A549 treated with CpdA at 1 μM for 4 hours (cell line): ENCODE measurements at places on chromosomes 16 and 17. TPM values are rescaled to one million over a fixed set of nuclear protein-coding genes. Genes with fewer than 3 reads are reported as not detected.

The CRYBA1 gene
- total RNA-seq: not detected in 5 replicates

The MEFV gene
- total RNA-seq: not detected in 5 replicates

The TNFRSF13B gene
- not detected in 5 replicates for total RNA-seq

The CWC25 gene
- total RNA-seq: 20.2 to 29.9 TPM (median 22.8 TPM) in 5 replicates

The LMF1 gene
- 8.6 to 11.9 TPM (median 9.0 TPM) in 5 replicates for total RNA-seq

The NECAB2 gene
- 2.1 to 4.5 TPM (median 2.9 TPM) in 5 replicates for total RNA-seq

The AXIN2 gene
- total RNA-seq: 0.81 to 1.2 TPM (median 1.0 TPM) in 5 replicates

The SPATA22 gene
- not detected in 5 replicates for total RNA-seq

The NPIPB2 gene
- total RNA-seq: 3.0 to 6.6 TPM (median 3.6 TPM) in 5 replicates

The GPRC5C gene
- total RNA-seq: 56.4 to 90.7 TPM (median 82.3 TPM) in 5 replicates
